ENCODE measurements at places on chromosomes 2 and 18.

DNA sequence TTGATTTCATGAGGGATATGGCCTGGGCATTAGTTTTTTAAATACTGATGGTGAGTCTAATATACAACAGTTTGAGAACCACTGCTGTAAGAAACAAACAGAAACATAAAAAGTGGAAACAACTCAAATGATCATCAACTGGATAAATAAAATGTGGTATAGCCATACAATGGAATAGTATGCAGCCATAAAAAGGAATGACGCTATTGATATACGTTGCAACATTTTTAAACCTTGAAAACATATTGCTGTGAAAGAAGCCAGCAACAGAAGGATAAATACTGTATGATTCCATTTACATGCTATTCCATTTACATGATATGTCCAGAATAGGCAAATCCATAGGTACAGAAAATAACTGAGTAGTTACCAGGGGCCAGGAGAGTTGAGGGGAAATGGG, 6.5 kb downstream of the NFE2L2 start:
- DNase-seq: no peak

- no peak for DNase-seq
Observed at GRCh38 chr18:3472681-3473544, 22.9 kb downstream of the TGIF1 start.

GRCh38 chr2:58757971-58758370, 516.8 kb upstream of the FANCL start:
- no peak for DNase-seq

GRCh38 chr2:45154144-45154543, 144.9 kb upstream of the SIX2 start:
- DNase-seq: no peak

GRCh38 chr2:208371634-208371935, 35.0 kb upstream of the PTH2R start:
- DNase-seq: no peak

DNA sequence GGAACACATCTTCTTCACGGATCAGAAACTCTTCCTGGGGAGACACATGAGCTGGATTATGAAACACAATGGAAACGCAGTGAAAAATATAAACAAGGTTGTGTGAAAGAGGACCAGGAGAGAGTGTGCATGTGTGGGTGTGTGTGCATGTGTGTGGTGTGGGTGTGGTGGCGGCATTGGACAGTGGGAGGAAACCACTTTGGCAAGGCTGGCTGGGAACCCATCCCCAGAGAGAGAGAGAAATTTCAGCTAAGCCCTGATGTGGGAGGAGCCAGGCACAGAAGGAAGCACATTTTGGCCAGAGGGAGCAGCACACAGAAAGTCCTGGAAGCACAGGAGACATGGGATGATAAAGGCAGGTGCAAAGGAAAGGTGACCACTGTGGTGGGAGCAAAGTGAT, 147.6 kb upstream of the COPS8 start:
- DNase-seq: no peak
